ENCODE measurements at places on chromosomes 1 and 21.
A peak's percentile ranks its signal among the peaks of the same experiment; 100 is the strongest.

- no peak for DNase-seq
Measured at GRCh38 chr1:54371942-54372275, 34.3 kb downstream of the SSBP3 start.

- DNase-seq, result no peak
Measured at GRCh38 chr21:34180826-34181359, 107.5 kb downstream of the MRPS6 start.

DNA sequence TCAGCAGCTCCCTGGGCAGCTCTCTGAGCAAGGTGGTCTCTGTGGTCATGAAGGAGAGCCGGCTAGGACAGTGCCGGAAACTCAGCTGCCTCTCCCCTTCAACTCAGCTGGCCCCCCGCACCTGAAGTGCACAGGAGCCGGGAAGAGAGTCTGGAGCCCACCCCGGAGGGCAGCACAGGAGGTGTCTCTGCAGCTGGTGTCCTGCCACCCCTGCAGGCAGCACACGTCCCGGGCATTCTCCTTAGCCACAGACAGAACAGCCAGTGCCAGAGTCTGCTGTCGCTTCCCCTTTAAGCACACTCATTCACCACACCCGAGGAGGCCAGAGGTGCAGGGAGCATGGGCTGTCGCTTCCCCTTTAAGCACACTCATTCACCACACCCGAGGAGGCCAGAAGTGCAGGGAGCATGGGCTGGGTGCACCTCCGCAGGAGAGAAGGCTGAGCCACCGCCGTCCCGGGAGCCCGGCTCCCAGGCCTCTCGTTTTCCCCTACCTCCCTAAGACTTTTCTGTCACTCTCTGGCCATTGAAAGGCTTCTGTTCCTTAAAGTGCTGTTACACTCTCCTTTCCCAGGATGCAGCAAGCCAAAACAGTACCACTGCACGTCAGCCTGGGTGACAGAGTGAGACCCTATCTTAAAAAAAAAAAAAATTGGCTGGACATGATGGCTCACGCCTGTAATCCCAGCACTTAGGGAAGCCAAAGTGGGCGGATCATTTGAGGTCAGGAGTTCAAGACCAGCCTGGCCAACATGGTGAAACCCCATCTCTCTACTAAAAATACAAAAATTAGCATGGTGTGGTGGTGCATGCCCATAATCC is 16.9 kb upstream of the SAMD11 start:
- peak; percentile 52 for DNase-seq

DNA sequence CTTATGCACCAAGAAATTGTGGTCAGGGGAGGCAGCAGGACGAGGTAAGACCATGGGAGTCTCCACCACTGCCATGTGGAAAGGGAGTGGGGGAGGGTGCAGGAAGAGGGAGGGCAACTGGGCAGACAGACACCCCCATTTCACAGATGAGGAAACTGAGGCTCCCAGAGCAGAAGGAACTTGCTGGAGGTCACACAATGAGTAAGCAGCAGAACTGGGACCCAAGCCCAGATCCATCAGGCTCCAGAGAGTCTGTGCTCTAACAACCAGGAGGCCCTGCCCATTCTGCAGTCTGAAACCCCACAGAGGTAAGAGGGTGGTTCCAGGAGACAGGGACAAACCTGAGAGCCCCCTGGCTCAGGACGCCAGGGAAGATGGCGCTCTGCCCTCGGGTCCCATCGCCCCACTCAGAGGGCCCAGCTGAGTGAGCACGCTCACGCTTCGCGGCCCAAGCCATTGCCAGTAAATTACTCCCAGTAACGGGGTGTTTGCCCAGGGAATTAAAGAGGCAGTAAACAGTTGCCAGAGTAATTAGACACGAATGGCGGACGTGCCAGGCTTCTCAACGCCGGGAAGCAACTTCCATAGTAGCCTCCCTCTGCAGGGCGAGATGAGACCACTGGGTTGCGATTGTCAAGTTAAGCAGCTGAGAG is 59.2 kb downstream of the MATN1 start:
- no peak for DNase-seq

GRCh38 chr1:94539496-94539895 is 2.1 kb downstream of the F3 start:
- DNase-seq, result no peak

DNA sequence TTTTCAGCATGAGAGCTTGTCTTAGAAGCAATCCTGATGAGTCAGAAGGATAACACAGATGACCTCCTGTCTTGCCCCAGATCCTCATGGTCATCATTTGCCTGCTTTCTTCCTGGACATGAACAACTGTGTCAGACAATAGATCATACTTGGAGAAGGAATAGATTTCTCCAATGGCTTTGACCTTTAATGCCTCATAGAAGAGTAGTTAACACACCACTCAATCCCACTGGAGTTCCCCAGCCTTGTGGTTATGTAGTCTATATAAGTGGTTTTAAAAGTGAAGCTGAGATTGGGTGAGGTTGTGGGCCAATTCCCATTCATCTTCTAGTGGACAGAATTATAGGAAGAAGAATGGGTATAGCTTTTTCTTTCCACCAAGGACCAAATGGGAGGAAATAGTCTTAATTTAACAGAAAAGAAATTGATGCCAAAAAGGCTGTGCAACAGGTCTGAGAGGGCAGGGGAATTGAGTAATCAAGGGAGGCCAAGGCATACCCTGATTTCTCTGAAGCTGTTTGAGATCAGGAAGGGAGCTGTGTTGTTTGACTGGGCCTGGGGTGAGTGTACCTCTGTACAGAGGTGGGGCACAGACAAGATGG is 14.4 kb downstream of the PRCC start:
- no peak for DNase-seq

DNA sequence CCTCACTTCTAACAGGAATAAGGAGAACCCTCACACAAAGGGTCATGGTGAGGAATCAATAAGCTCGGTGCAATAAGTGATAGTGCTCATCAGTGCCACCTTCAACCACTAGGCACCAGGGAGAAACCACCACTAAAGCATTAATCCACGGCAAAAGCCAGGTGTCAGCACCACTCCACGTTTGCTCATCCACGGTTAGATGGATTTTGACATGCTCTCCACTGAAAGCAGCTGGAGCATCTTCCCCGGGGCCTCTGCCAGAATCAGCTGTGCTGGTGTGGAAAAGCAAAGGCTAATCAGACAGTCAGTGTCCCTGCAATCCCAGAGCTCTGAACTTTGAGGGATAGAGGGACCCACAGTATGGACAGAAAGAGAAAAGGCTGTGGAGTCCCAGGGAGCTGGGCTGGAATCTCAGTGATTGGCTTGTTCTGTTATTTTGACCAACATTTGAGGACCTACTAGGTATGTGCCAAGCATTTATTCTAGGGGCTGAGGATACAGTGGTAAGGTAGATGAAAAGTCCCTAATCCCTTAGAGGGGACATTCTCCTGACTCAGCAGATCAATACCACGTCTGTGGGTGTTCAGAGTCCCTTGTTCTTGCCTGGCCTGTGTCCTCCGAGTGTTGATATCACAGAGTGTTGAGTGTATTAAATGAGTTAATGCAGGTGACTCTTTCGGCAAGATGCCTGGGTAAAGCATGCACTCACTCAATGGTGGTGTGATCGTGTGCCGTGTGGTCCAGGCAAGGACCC is 41.3 kb downstream of the FHAD1 start:
- no peak for DNase-seq

- DNase-seq, result no peak
Measured at GRCh38 chr1:147568551-147568950, 27.2 kb downstream of the BCL9 start.

DNA sequence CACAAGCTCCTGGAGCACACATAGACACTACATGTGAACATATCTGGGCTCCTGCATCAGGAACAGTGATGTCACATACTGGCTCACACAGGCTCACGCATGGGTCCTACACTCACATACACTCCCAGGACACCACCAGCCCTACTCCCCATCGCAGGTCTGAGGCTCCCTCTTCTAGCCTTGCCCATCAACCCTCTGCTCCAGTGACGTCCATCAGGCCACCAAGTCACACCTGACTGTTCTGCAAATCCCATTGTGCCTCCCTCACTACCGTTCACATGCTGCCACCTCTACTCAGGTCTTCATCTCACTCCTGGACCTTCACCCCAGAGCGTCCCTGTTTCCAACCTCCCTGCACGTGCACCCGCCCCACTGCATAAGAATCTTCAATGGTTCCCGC is 18.1 kb downstream of the TFAP2E start:
- no peak for DNase-seq

Measured in activated CD4-positive, alpha-beta T cell treated with anti-CD3 and anti-CD28 coated beads for 48 hours (primary cell).